Left ventricle myocardium inferior (tissue), 1 donor: ENCODE measurements at places on chromosomes 13 and 19. TPM values are rescaled to one million over a fixed set of nuclear protein-coding genes. Genes with fewer than 3 reads are reported as not detected.

DNA sequence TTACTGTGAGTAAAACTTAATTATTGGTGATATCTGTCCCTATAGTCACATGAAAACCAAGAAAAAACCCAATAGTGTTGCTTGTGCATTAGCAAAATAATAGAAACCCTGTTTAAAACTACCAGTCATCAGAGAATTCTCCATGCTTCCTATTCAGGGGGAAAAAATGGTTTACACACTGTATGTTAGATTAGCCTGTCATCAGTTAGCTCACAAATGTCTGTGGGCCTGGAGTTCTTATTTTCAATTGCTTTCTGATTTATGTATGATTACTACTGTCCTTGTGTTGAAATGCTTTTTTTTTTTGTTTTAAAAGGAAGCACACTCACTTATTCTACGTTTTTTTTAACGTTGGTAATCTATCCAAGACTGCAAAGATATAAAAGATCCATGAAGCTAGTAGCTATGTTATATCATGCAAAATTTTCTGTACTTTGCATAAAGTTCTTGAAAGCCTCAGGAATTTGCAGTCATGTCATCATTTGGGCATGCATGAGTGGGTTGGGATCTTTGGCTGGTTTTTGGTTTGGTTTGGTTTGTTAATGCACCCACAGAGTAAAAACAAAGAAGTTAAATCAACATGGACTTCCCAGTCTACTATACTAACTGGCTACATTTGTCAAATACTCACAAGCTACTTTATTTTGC is 25.9 kb downstream of the RXFP2 start:
- peaks cover 24% of the 10 kb centered on the region for H3K27me3 ChIP-seq
- no peaks in the 10 kb centered on the region for H3K36me3 ChIP-seq
- H3K4me1 ChIP-seq: no peaks in the 10 kb centered on the region
- no peak overlapping the region for H3K4me3 ChIP-seq
- no peak for DNase-seq

DNA sequence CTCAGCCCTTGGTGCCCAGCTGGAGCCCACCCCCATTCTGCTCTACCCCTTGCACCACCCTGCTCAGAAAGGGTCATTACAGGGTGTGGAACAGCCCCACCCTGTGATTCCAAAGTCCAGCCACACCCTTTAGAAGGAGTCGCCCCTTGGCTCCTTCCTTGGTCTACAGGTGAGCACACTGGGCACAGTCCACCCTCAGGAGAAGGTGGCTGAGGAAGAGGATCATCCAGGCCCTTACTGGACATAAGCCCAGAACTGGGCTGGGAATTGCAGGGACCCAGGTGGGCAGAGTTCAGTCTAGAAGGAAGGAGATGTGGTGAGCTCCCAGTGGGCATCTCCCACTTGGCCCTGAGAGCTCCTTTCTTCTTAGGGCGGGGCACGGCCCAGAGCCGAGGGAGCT is 8.6 kb downstream of the SLC46A3 start:
- H3K4me3 ChIP-seq: no peak overlapping the region
- no peaks in the 10 kb centered on the region for H3K27me3 ChIP-seq
- H3K4me1 ChIP-seq: peaks cover 18% of the 10 kb centered on the region
- H3K27ac ChIP-seq: no peak overlapping the region

- peaks cover 56% of the 10 kb centered on the region for H3K27me3 ChIP-seq
- H3K36me3 ChIP-seq: no peaks in the 10 kb centered on the region
- no peak for DNase-seq
- H3K4me3 ChIP-seq: no peak overlapping the region
- H3K27ac ChIP-seq: no peak overlapping the region
These were observed 197.1 kb upstream of the TSHZ3 start for GRCh38 chr19:31546205-31546960.

DNA sequence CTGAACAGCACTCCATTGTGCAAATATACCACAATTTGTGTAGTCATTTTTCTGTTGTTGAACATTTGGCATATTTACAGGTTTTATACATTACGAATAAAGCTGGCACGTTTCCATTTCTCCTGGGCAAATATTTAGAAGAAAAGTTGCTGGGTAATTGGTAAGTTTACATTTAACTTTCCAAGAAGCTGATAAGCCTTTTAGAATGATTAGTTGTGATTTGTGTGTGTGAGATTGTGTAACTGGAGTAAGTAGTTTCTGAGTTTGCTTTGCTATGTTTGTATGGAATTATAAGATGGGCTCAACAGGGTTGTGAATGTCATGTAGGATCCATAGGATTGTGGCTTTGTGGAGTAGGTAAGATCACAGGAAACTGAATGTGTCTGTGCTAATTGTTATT is 1.6 kb upstream of the ZNF529 start:
- no peak for DNase-seq
- no peaks in the 10 kb centered on the region for H3K27me3 ChIP-seq
- peaks cover 59% of the 10 kb centered on the region for H3K36me3 ChIP-seq
- peaks cover 39% of the 10 kb centered on the region for H3K4me1 ChIP-seq
- H3K27ac ChIP-seq: no peak overlapping the region

- H3K4me3 ChIP-seq: no peak overlapping the region
- peaks cover 8% of the 10 kb centered on the region for H3K4me1 ChIP-seq
- H3K27ac ChIP-seq: no peak overlapping the region
- no peaks in the 10 kb centered on the region for H3K36me3 ChIP-seq
- H3K27me3 ChIP-seq: no peaks in the 10 kb centered on the region
- DNase-seq: no peak
These were observed 34.3 kb upstream of the DGKH start for GRCh38 chr13:42014119-42014518.

- H3K4me3 ChIP-seq: no peak overlapping the region
- no peak for DNase-seq
- H3K27me3 ChIP-seq: no peaks in the 10 kb centered on the region
These were observed 834.1 kb upstream of the SLITRK6 start for GRCh38 chr13:86633346-86633745.

Gene FOXA3
- total RNA-seq: not detected

Gene SULT2A1
- not detected for total RNA-seq

Gene PSG2
- total RNA-seq: not detected
